ENCODE measurements at places on chromosomes 3 and 15.

DNA sequence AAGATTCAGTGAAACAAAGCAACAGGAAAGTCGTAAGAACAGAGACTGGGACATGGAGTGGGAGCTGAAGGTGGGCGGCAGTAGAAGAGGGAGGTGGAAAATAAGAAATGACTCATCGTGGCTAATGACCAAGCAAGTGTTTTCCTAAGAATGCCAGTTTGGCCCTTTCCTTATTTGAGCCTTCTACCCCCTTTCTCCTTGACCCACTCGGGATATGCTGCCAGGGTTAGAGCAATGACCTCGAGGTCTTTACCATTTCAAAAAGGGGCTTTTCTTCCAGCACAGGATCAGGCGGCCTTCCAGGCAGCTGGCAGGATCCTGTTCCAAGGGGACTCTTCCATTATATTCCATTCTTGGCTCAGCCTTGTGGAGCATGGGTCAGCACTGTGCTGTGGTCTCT, 241.1 kb downstream of the RYR3 start:
- DNase-seq: no peak

GRCh38 chr3:157786618-157787017, 283.4 kb upstream of the VEPH1 start:
- DNase-seq: no peak

GRCh38 chr3:128884992-128885391, 5.6 kb downstream of the ACAD9 start:
- no peak for DNase-seq

DNA sequence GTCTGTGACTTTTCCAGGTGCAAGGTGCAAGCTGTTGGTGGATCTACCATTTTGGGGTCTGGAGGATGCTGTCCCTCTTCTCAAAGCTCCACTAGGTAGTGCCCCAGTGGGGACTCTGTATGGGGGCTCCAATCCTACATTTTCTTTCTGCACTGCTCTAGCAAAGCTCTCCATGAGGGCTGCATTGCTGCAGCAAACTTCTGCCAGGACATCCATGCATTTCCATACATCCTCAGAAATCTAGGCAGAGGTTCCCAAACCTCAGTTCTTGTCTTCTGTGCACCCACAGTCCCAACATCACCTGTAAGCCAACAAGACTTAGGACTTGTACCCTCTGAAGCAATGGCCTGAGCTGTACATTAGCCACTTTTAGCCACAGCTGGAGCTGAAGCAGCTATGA, 694.5 kb upstream of the BCHE start:
- DNase-seq: no peak

GRCh38 chr3:33936921-33937525, 138.6 kb downstream of the PDCD6IP start:
- no peak for DNase-seq

DNA sequence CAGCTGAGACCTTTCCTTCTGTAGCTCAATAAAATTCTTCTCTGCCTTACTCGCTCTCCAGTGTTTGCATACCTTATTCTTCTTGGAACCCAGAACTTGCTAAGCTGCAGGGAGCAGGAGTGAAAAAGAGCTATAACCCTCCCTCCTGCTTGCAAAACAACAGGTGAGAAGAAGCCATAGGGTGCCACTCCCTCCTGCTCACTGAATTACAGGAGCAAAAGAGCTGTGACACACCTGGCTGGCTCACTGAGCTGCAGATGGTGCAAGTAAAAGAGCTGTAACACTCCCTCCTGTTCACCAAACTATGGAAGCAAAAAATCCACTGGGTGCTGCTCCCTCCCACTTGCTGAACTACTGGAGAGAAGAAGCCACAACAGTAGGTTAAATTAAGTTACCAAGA, 44.2 kb upstream of the C2CD4B start:
- no peak for DNase-seq

GRCh38 chr3:169548194-169548593, 115.3 kb downstream of the MECOM start:
- no peak for DNase-seq

- DNase-seq: no peak
These were observed 94.8 kb downstream of the TLE3 start for GRCh38 chr15:70002897-70003296.

- DNase-seq: peak; percentile 8
These were observed 10.7 kb downstream of the H1-8 start for GRCh38 chr3:129553719-129554118.

GRCh38 chr15:99980752-99981151, 247.5 kb upstream of the LYSMD4 start:
- DNase-seq: no peak

DNA sequence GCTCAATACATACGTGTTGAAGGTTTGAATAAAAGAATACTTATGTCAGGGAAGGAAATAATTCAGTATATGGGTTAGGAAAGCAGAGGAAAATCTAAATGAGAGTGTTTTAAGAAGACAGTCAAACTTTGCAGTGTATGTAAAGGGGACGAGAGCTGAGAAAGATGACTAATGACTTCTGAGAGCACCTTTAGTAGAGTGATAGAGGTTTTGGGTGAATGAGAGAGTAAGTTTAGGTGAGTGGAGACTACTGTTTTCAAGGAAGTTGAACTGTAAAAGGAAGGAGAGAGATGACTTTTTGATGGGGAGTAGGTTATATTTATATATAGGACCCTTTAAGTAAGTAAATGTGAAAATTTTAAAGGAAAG, 9.4 kb downstream of the TBC1D23 start:
- no peak for DNase-seq

DNA sequence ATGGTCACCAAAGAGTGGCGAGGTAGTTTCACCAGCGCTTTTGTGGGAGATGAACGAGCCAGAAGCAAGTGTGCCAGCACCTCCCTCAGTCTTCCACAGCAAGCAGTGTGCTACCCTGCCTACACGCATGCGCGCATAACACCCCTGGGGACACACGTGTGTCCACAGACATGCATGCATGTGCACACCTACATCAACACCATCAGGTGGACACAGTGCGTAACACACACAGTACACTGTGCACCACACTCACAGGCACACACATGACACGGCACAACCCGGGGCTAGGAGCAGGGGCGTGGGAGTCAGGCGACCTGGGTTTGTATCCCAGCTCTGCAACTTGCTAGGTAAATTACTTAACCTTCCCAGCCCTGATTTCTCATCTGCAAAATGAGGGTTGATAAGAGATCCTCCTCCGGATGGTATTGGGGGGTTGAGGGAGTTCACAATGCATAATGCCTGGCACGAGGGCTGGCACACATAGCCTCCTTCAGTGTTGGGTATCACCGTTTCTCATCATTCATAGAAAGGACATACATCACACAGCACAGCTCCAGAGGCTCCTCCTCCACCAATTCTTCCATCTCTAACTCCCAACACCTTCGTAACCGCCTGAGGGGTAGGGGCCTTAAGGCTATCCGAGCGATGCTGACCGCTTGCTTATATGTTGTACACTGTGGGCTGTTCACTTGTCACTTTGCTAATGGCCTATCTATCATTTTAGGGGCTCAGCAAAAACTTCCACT, 174.9 kb downstream of the SMAD6 start:
- no peak for DNase-seq

- DNase-seq: no peak
These were observed 113.4 kb downstream of the PLCH1 start for GRCh38 chr3:155631323-155632019.

DNA sequence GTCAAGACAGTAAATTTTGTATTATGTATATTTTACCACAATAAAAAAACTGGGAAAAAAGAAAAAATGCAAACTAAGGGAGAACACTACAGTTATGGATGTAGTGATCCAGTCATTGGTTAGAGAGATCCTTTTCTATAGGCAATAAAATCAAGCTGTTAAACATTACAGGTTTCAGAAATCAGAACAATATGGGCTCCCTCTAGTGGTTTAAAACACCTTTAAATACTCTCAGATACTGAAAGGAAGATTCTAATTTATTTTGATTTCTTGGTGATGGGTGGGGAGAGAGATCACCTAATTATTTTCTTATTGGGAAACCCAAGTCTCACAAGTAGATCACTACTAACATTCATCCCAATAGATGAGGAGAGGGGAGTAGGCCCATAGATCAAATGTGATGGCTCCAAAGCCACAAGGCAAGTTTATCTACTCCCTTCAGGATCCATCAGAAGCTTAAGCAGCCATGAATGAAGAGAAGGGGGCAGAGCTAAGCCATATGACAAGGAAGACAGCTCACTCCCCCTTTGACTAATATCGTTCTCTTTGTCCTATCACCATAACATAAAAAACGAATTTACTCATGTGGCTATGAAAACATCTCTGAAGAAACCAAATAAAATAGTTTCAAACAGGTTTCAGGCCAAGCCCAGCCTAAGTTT, 118.6 kb downstream of the ANO10 start:
- DNase-seq: no peak

GRCh38 chr3:45997942-45998341, 2.3 kb upstream of the FYCO1 start:
- no peak for DNase-seq
